ENCODE measurements at places on chromosomes 7 and 10.

GRCh38 chr10:75982611-75983369 is 551.4 kb downstream of the LRMDA start:
- DNase-seq: no peak

DNA sequence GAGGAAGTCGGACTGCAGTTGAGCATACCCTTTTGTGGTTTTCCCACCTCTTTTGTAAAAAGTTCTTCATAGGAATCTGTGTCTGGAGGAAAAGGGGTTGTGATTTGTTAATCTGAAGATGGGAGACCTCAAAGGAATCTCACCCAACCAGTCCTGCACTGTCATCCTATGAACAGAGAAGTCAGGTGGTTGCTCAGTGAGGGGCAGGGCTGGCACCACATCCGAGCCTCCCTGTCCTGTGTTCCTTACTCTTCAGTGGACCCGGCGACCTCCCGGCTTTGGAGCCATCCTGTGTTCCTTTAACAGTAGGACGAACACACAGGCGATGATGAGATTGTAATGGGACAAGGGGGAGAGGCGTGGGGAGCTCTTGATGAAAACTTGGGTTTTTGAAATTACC is 2.8 kb upstream of the MGMT start:
- DNase-seq: no peak

DNA sequence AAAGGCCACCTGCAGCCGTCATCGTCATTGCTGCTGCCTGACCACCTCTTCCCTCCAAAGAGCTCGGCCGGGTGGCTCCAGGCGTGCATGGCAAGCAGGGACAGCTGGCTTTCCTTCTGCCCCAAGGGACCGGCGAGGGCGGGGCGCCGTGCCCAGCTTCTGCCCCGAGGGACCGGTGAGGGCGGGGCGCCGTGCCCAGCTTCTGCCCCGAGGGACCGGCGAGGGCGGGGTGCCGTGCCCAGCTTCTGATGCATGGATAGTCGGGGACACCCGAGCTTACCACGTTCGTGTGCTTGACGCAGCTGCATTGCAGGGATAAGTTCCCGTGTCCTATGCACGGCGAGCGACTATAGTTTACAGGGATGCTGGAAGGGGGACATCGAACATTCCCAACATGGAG is 27.0 kb downstream of the CFAP46 start:
- no peak for DNase-seq

DNA sequence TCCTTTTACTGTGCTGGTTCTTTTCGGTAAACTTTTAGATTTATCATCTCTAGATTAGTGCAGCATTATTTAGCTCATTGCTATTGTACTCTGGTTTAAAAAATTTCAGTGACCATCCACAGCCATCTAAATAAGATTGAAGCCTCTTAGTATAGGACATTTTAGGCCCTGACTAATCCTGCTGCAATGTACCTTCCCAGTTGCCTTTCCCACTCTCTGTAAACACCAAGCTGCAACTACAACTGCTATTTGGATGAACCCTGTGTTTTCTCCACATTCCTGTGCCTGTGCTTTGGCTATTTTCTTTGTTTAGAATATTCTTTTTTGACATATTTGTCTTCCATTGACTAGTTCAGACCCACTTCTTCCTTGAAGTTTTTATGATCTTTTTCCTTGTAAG is 314.6 kb downstream of the AUTS2 start:
- no peak for DNase-seq

DNA sequence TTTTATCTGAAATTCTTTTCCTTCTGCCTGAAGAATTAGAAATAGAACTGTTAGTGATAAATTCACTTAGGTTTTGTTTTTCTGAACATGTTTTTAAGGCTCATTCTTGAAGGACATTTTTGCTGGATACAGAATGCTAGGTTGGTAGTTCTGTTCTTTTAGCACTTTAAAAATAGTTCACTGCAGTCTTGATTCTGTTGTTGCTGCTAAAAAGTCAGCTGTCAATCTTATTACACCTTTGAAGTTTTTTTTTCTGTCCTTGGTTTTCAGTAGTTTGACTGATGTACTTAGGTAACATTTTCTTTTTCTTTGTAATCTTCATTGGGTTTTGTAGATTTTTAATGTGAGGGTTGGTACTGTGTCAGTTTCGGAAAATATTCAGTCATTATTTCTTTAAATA is 48.7 kb downstream of the C1GALT1 start:
- DNase-seq: no peak

GRCh38 chr10:107618504-107618994 is 454.0 kb upstream of the SORCS1 start:
- DNase-seq: no peak

DNA sequence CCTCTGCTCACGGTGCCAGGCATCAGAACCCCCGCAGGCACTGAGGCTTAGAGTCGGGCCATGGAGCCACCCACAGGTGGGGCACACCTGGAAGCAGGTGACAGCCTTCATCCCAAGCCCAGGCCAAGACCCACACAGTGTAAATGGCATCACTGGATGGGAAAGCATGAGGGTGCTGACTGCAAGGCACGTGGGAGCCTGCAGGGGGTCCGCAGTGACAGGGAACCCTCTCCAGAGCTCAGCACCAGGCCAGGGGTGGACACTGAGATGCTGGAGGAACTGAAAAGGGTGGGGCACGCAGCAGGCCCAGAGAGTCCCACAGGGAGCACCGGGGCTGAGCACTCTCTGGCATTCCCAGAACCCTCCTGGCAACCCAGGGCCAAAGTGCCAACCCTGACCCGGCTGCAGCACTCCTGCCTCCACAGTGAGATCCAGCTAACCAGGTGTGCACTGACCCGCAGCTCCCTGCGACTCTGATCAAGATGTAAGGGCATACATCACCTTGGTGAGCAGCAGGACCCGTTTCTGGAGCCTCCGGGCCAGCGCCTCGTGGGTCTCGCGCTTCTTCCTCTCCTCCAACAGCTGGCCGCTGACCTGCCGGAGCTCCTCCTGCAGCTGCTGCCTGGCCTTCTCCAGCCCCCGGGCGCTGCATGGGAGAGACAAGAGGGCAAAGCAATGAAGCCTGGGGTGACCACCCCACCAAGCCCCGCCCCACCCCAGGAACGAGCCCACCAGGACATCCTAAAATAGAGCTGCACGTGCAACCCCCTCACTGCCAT is 163.9 kb downstream of the MAD1L1 start:
- no peak for DNase-seq

DNA sequence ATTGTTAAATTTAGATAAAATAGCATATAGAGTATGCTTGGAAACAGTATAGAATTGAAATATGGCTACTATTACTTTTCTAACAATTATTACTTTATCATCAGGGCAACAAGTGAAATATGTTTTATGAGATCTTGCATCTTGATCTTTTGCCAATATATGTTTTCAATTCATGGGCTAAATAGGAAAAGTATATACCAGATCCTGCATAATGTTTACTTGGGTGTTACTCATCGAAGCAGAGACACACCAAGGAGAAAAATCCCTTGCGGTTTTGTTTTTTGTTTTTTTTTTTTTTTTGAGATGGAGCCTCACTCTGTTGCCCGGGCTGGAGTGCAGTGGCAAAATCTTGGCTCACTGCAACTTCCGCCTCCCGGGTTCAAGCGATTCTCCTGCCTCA is 541.4 kb downstream of the SUGCT start:
- DNase-seq: no peak

DNA sequence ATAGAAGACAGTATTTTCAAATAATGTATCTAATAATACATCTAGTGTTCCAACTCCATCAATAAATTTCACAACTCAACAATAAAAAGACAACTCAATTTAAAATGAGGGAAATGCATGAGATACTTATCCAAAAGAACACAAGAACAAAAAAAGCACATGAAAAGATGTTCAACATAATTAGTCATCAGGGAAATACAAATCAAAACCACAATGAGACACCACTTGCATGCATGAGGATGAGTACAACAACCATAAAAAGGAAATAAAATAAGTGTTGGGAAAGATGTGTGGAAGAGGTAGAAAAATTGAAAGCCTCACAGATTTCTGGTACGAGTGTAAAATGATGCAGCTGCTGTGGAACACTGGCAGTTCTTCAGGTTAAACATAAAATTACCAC is 111.6 kb upstream of the PTPRZ1 start:
- no peak for DNase-seq

DNA sequence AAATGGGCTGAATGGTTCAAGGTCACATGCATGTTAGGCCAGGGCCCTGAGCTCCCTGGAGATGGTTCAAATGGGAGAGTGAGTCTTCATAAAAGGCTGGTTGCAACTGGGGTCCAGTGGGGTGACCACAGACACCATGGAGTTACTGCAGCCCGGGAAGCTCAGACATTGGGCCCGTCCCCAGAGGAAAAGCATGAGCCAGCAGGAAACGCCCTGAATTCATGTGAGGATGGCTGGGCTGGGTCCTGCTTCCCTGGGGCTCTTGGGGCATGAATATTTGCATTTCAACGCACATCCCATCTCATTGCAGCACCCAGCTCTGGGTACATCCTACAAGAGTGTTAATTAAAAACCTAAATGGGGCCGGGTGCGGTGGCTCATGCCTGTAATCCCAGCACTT is 549.0 kb downstream of the TCERG1L start:
- no peak for DNase-seq

GRCh38 chr7:148882841-148883265 is 1.2 kb downstream of the EZH2 start:
- DNase-seq: no peak

DNA sequence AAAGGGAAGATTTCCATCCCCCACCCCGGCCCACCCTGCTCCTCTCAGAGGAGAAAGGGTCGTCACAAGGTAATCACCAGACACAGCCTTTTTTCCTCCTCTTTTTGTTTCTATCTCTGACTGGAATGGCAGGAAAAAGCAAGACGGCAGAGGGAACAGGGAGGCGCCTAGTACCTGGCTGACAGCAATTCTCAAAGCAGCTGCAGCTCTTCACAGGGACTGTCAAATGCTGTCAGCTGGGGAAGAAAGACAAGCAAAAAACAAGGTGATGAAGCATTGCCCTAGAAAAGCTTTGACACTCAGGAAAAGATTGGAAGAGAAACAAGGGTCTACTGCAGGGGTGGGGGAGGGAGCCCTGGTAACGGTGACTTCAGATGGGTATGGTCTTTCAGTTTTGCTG is 52.7 kb downstream of the GNA12 start:
- DNase-seq: no peak

DNA sequence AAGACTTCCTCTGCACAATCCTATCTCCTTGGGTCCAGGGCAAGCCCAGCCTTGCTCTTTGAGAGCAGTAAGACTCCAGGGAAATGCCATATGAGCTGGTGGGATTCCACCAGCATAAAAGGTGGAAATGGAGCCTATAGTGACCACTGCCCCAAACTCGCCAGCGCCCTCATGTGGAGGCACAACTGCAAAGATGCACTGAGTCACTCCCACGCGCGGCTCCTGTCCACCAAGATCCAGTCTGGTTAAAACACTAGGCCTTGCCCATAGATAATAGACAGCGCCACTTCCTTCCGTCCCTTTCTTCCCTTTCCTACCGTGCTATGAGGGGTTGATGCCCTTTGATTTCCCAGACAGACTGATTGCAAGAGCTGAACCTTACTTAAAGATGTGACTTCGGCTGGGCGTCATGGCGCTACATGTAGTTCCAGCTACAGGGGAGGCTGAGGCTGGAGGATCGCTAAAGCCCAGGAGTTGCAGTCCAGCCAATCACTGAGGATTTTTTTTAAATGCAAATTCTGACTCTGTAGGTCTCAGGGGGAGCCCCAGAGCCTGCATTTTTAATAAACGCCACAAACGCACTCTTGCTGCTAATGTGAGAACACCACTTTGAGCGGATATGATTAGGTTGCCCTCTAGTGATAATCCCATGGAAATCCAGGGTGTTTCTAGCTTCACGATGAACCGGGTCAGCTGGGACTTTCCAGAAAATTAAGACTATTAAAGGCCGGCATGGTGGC is 136.5 kb downstream of the EPC1 start:
- peak; percentile 65 for DNase-seq

GRCh38 chr10:45035673-45036072 is 35.0 kb downstream of the ZNF22 start:
- no peak for DNase-seq

GRCh38 chr7:609365-609764 is 89.7 kb upstream of the PDGFA start:
- DNase-seq: no peak

GRCh38 chr7:5549096-5549763 is 125.6 kb upstream of the TNRC18 start:
- peak; percentile 86 for DNase-seq

- DNase-seq: no peak
Measured at GRCh38 chr7:46606761-46607160, 685.7 kb upstream of the IGFBP3 start.

GRCh38 chr7:1712907-1713501 is 42.9 kb downstream of the ELFN1 start:
- DNase-seq: no peak

GRCh38 chr7:156639426-156640256 is 933 bp upstream of the RNF32 start:
- DNase-seq: peak; percentile 15

DNA sequence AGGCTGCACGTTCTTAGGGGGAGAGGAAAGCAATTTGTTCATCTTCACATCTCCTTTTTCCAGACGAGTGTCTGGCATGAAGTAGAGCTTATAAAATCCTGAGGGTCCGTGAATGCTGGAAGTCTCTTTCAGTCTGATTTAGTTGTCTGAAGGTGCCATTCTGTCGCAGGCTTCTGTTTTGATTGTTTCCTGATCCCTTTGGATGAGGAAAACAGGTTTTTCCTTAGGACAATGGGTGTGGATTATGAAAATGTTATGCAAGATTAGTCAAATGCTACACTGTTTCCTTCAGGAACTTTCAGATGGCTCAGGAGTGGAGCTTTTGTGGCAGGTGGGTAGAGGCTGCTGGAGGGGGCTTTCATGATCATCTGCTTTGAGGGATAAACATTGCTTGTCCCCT is at the start of gene ITPRID1:
Gene ITPRID1, plus strand, starts transcription at position 301 of the 400 bp plus-strand sequence. CDS start 38,935 bp downstream, outside the sequence.
- DNase-seq: no peak

GRCh38 chr10:11539191-11539868 is 72.1 kb downstream of the USP6NL start:
- DNase-seq: peak; percentile 42

- DNase-seq: no peak
Measured at GRCh38 chr10:38072552-38072951, 21.6 kb upstream of the ZNF37A start.

GRCh38 chr7:48708635-48709034 is 215.7 kb upstream of the CDC14C start:
- no peak for DNase-seq

DNA sequence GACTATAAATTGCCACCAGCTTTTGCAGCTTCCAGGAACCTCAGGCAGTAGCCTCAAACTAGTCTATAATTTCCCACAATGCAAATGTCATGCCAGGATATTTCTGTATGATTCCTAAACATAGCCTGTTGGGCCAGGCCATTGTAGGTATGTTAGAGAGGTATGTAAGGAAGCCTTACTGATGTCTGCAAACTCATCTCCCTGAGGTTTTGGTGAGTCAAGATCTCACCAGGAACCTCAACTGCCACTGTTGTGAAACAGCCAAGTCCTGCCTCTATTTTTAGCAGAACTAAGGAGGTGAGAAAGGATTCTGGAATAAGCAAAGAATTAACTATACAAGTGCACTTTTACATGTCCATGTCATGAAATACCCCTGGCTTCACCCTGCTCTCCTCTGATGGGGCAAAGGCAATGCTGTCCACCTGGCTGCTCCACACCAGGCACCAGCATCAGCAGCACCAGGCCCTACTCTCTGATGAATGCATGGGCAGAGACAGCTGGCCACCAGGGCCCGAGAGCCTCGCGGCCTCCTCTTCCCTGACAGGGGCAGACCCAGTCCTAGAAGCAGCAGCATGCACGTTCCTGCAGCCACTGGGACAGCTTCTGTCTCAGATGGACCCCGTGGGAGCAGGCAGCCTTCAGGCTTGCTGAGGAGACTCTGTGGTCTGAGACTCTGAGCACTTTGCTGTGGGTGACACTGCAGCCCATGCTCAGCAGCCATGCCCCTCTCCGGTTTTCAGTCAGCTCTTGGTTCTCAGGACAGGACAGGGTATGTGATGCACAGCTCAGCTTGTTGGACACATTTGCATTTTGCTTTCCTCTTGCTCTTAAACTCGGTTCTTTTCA is 147.3 kb downstream of the ZMYND11 start:
- DNase-seq: no peak
